CD8-positive, alpha-beta memory T cell (primary cell): ENCODE measurements at places on chromosomes 2 and 18. TPM values are rescaled to one million over a fixed set of nuclear protein-coding genes. Genes with fewer than 3 reads are reported as not detected.

DNA sequence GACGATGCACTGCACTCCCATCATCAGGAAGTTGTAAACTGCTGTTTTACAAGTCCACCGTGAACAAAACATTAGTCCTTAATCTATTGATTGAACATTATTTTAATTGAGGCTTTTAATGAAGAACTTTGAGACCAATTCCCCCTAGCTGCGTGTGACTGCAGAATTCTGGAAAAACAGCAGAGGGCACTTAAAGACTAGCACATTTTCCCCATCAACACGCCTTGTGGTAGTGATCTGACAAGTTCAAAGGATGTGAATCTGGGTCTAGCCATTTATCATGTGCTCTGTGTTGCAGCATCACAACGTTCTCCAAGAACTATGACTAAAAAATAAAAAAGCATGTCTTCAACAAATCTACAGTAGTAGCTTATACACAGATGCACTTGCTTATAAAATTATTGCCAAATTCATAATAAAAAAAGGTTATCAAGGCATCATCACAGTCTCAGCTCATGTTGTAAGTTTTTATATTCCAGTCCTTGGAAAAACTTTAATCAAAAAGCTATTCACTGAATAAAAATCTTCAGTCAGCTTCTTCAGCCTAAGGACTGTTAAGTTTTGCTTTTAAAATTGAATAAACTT, 35.8 kb downstream of the SKOR2 start:
- DNase-seq, result peak; percentile 4
- no peaks in the 10 kb centered on the region for H3K27me3 ChIP-seq
- H3K4me1 ChIP-seq, result no peaks in the 10 kb centered on the region
- H3K4me3 ChIP-seq, result no peak overlapping the region
- no peaks in the 10 kb centered on the region for H3K36me3 ChIP-seq

DNA sequence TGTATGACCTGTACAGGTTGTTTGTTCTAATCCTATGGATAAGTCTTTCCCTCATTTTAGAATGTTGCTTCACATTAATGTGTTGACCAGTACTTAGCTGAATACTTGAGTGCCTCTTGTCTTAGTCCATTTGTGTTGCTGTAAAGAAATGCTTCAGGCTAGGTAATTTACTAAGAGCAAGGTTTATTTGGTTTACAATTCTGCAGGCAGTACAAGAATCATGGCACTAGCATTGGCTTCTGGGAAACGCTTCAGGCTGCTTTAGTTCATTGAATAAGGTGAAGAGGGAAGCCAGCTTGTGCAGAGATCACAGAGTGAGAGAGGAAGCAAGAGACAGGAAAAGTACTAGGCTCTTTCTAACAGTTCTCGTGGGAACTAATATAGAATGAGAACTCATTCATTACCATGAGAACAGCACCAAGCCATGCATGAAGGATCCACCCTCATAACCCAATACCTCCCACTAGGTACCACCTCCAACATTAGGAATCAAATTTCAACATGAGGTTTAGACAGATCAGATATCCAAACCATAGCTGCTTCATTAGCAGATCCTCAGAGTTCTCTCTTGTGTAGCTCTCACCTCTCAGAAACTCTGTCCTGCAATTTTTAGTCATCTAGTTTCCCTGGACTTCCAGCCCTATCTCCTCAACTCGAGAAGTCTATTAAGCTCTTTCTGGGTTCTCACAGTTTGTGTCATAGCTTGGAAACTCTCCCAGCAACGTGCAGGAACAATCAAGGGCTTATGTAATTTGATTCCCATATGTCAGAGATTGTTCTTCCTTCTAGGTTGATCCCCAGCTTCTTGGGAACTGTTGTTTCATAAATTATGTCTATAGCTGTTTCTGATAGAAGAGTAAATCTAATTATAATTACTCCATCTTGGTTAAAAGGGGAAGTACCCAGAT, 2082.3 kb upstream of the CELF4 start:
- H3K27ac ChIP-seq, result no peak overlapping the region
- no peaks in the 10 kb centered on the region for H3K36me3 ChIP-seq
- no peak overlapping the region for H3K4me3 ChIP-seq
- DNase-seq, result no peak

DNA sequence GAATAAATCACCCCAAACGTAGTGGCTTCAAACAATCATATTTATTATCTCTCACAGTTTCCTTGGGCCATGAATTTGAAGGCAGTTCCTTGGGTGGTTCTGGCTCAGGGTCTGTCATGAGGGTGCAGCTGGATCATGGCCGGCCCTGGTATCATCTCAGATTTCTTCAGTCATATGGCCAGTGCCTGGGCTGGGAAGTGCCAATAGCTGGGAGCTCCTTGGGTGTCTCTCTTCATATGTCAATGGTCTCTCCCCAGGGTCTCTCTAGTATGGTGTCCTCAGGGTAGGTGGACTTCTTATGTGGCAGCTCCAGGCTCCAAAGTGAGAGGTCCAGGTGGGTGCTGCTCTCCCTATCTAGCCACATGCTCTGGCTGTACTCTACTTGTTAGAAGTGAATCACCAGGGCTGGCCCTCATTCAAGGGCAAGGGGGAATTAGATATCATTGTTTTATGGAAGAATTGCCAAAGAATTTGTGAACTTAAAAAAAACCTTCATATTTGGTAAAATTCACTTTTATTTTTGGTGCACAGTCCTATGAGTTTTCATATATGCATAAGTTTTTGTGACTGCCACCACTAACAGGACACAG, 15.4 kb downstream of the FHOD3 start:
- H3K4me1 ChIP-seq, result no peaks in the 10 kb centered on the region
- no peaks in the 10 kb centered on the region for H3K36me3 ChIP-seq
- H3K27me3 ChIP-seq, result no peaks in the 10 kb centered on the region

GRCh38 chr18:63848159-63848558, 39.3 kb upstream of the SERPINB2 start:
- H3K27ac ChIP-seq, result no peak overlapping the region
- H3K4me1 ChIP-seq, result no peaks in the 10 kb centered on the region
- H3K27me3 ChIP-seq, result no peaks in the 10 kb centered on the region
- H3K36me3 ChIP-seq, result no peaks in the 10 kb centered on the region
- no peak for DNase-seq

Gene ARL4C
- total RNA-seq, result 54.0 TPM

- no peak overlapping the region for H3K4me3 ChIP-seq
- H3K4me1 ChIP-seq, result no peaks in the 10 kb centered on the region
- H3K27ac ChIP-seq, result no peak overlapping the region
- H3K27me3 ChIP-seq, result no peaks in the 10 kb centered on the region
- no peaks in the 10 kb centered on the region for H3K36me3 ChIP-seq
Observed at GRCh38 chr2:128519517-128520215, 201.0 kb upstream of the HS6ST1 start.

DNA sequence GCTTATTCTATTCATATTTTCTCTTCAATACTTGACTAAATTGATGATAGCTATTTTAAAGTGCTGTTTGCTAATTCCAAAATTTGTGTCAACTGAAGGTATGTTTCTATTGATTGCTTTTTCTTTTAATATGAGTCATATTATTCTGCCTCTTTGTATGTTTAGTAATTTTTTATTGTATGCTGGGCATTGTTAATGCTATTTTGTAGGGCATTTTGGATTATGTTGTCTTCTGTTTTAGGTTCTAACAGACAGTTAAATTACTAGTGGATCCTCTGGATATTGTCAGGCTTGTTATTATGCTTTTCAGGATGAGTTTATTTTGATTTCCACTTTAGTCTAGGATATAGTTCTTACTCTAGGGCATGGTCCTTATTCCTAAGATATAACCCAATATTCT, 55.6 kb downstream of the C1QL2 start:
- H3K27me3 ChIP-seq, result no peaks in the 10 kb centered on the region
- H3K27ac ChIP-seq, result no peak overlapping the region
- DNase-seq, result no peak
- H3K4me3 ChIP-seq, result no peak overlapping the region
- H3K36me3 ChIP-seq, result no peaks in the 10 kb centered on the region

DNA sequence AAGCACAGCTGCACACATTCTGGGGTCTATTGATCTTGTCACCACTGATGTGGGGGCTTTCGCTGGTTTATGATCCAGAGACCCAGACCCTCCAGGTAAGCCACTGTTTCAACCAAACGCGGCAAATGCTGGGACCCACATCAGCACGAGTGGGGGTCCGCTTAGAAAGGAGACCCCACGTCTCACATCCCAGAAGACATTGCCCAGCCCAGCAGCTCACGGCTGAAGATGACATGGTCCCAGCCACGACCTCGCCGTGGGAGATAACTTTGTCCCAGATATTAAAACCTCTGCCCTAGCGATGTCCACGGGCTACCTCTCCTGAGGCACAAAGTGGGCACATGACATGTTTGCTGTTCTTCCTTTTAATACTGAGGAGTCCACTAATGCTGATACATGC, 43.8 kb downstream of the LONRF2 start:
- no peak overlapping the region for H3K4me3 ChIP-seq
- no peaks in the 10 kb centered on the region for H3K36me3 ChIP-seq
- H3K4me1 ChIP-seq, result no peaks in the 10 kb centered on the region
- H3K27me3 ChIP-seq, result no peaks in the 10 kb centered on the region
- no peak overlapping the region for H3K27ac ChIP-seq
- no peak for DNase-seq

GRCh38 chr2:24930768-24931167, 10.7 kb upstream of the ADCY3 start:
- no peaks in the 10 kb centered on the region for H3K36me3 ChIP-seq
- no peak overlapping the region for H3K4me3 ChIP-seq
- no peak for DNase-seq
- no peak overlapping the region for H3K27ac ChIP-seq

DNA sequence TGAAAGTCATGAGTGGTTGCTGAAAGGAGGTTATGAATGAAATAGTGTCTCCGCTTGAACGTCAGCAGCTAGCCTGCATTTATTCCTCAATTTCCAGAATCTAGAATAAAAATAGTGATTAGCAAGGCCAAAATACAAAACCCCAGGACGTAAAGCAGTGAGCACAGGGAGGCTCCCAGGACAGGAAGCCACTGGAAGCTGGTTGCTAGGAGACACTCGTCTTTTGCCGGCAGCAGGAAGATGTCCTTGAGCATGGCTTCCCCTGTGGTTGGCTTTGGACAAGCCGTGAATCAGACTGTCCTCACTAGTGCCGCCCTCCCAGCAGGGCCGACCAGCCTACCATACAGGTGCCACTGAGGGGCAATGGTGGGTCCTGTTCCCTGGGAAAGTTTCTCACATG, 374.4 kb downstream of the MTX2 start:
- H3K27ac ChIP-seq, result no peak overlapping the region
- H3K4me3 ChIP-seq, result no peak overlapping the region

DNA sequence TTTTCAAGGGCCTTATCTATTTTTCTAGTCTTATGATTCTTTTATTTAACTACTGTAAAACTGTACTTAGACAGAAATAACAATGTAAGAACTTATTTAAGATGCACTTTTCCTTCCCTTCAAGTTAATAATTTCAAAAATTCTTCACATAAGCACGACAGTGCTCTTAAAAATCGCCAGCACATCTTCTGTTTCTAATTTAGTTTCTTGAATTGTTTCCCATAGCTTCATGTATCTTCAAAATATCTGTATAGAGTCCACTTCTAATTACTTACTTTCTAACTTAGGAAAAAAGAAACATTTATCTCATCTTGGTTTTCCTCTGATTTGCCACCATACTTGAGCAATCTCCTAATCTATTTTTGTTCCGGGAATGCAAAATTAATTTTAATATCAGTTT, 196.1 kb downstream of the BABAM2 start:
- no peaks in the 10 kb centered on the region for H3K36me3 ChIP-seq
- H3K4me1 ChIP-seq, result peaks cover 5% of the 10 kb centered on the region

Gene SUMO1
- total RNA-seq, result 118 TPM

- H3K27ac ChIP-seq, result no peak overlapping the region
- no peak overlapping the region for H3K4me3 ChIP-seq
- no peaks in the 10 kb centered on the region for H3K27me3 ChIP-seq
- no peaks in the 10 kb centered on the region for H3K36me3 ChIP-seq
- DNase-seq, result no peak
Observed at GRCh38 chr2:189178726-189179569, 613 bp downstream of the COL5A2 start.

Gene FSHR
- total RNA-seq, result not detected

GRCh38 chr2:158724803-158725381, 70.2 kb upstream of the DAPL1 start:
- no peaks in the 10 kb centered on the region for H3K27me3 ChIP-seq
- H3K4me3 ChIP-seq, result no peak overlapping the region
- DNase-seq, result no peak
- H3K36me3 ChIP-seq, result no peaks in the 10 kb centered on the region

GRCh38 chr2:235855011-235855410, 313.2 kb downstream of the GBX2 start:
- H3K36me3 ChIP-seq, result no peaks in the 10 kb centered on the region
- H3K27me3 ChIP-seq, result no peaks in the 10 kb centered on the region
- H3K27ac ChIP-seq, result no peak overlapping the region

DNA sequence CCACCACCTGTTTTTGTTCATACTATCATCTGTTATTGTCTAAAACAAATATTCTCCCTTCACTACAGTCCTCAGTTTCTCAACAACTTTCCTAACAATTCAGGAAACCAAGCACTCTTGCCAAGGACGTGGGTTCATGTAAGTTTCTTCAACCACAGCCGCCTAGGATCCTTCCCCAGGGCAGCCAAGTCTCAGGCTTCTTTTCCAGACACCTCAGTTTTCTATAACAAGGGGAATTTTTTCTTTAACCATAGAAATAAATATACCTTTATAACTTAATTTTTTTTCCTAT, 39.4 kb upstream of the AGPS start:
- H3K27me3 ChIP-seq, result no peaks in the 10 kb centered on the region
- no peak for DNase-seq
- no peaks in the 10 kb centered on the region for H3K4me1 ChIP-seq
- no peak overlapping the region for H3K4me3 ChIP-seq
- no peaks in the 10 kb centered on the region for H3K36me3 ChIP-seq

DNA sequence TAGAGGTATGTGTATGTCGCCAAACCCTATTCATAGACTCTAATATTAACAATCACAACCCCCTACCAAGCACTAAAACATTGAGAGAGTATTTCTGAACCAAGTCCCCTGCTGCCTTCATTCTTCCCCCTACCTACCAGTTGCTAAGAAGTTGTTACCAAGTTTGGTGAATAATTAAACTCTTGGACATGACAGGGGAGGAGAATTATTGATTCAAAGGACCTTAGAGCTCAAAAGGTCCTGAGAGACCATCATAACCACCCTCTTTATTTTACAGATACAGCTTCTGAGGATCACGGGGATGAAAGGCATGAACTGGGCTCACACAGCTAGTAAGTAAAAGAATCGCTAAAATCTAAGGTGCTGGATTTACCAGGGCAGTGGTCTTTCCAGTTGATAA, 204.1 kb downstream of the PIK3C3 start:
- no peaks in the 10 kb centered on the region for H3K27me3 ChIP-seq
- H3K4me3 ChIP-seq, result no peak overlapping the region
- DNase-seq, result no peak
- H3K36me3 ChIP-seq, result no peaks in the 10 kb centered on the region

Gene COPS7B
- 51.8 TPM for total RNA-seq

DNA sequence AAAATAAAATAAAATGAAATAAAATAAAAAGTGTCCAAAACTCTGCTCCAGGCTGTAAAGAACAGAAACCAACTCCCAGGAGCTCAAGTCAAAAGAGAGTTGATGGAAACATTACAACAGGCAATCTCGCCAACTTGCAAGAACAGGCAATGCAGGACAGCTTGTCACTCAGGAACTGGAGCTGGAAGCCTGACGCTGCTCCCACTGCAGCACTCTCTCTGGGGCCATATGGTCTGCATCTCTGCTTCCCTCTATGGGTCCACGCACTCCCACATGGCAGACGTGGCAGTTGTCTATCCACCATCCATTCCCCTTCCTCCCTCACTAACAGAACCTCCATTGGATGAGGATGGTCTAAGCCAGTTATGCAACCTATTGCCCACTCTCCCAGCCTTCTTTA, 23.3 kb upstream of the ARPC2 start:
- H3K27me3 ChIP-seq, result no peaks in the 10 kb centered on the region
- no peak for DNase-seq
- no peak overlapping the region for H3K27ac ChIP-seq
- no peaks in the 10 kb centered on the region for H3K4me1 ChIP-seq
- H3K36me3 ChIP-seq, result no peaks in the 10 kb centered on the region
